ENCODE measurements at places on chromosomes 16 and 17. TPM values are rescaled to one million over a fixed set of nuclear protein-coding genes. Genes with fewer than 3 reads are reported as not detected.
A peak's percentile ranks its signal among the peaks of the same experiment; 100 is the strongest.

The EFNB3 gene
- total RNA-seq, result 0.25 TPM

The KCNH6 gene
- total RNA-seq, result 1.1 TPM

The KRTAP16-1 gene
- not detected for total RNA-seq

The ACE gene
- 31.9 TPM for total RNA-seq

The HCRT gene
- total RNA-seq, result not detected

DNA sequence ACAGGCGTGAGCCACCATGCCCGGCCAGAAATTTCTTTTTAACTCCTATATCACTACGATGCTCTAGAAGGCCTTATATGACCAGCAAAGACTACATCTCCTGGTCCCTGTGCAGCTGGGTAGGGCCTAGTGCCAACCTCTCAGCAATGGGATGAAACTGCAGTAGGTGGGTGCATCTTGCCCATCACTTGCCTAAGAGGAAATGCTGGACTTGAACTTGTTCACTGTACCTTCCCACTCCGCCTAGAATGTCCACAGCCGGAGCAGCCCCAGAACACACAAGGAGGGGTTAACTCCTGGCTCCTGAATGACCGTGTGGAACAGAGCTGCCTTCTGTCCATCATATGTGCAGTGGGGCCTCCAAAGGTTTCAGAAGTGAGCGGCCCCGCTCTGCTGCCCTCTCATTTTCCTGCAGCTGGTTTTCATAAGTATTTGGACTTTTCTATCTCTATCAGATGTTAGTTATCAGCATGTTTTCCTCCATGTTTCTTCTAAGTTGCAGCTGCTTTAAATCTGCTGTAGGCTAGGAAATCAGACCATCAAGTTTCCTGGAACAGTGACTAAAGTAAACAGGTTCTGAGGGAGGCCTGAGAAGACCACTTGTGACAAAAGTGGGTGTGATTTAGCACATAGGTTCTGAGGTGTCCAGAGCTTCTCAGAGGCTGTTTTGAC lies 52.5 kb downstream of the WSB1 start:
- no peak for DNase-seq

DNA sequence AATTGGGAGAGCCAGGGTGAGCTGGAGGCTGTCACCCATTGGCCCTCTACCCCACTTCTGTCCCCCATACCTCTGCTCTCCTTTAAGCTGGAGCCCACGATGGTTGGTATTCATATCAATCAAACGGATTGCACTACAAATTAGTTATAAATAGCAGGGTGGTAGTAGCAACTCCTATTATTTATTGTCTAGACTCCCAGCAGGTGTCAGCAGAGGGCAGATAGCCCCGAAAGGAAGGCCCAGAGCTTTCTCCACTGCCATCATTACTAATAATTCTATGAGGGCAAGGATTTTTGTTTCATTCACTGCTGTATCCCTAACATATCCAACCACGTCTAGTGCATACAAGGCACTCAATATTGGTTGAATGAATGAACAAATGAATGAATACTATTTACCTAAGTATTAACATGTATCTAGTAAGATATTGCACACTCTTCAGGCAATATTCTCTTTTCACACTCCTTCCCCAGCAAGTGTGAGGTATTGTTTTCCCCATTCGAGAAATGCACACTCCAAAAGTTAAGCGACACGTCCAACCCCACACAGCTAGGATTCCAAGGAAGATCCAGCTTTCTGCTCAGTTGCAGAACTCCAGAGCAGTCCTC lies 6.3 kb downstream of the C17orf50 start:
- no peak for DNase-seq

- DNase-seq, result no peak
Observed at GRCh38 chr16:14308368-14308723, 237.2 kb downstream of the MRTFB start.

DNA sequence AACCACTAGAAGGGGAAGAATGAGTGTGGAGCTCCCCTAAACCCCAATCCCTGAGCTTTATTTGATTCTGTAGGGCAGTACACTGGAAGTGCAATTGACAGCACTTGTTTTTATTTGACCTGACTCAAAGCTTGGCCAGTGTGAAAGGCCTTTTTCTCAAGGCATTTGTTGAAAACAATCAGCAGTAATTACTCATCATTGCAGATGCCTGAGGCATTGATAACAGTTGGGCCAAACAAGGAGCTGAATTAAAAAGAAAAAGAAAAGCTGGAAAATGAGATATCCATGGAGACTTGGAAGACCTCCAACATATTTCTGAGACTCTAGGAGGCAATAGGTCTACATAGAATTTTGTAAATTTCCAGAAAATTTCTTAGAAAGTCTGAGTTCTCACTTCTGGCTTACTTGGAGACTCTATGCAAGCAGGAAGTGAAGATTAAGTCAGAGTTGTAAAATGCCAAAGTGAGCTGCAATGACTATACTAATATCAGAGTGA lies 200.8 kb upstream of the KCNJ16 start:
- no peak for DNase-seq

- DNase-seq, result peak; percentile 74
Observed at GRCh38 chr17:28950017-28950751, 1.1 kb downstream of the PHF12 start.

DNA sequence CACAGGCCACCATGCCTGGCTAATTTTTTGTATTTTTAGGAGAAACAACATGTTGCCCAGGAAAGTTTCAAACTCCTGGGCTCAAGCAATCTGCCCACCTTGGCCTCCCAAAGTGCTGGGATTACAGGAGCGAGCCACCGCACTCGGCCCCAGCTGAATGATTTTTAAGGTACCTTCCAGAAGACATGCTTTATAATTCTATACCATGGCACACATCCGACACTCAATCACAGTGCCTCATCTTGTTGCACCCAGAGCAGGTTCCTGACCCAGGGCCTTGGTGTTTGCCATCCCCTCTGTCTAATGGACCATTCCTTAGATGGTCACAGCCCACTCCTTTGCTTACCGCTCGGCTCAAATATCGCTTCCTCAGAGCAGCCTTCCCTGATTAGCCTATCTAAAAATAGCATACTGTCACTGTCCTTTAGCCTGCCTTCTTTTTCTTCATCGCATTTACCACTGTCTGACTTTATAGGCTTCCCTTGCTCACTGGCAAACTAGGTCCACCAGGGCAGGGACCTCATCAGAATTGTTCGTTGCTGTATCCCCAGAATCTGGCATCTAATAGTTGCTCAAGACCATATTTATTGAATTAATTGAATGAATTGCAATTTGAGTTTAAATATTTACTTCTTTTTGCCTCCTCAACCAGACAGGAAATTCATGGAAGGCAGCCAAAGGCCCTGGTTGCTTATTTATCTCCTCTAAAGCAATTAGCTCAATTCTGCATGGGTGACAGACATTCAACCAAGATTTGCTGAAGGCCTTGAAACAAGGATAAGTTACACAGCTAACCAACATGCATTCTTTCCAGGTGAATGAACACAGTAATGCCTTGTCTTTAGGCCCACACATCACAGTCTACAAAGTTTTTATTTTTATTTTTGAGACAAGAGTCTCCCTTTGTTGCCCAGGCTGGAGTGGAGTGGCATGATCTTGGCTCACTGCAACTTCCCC lies 6.3 kb upstream of the TENT4B start:
- DNase-seq, result no peak

DNA sequence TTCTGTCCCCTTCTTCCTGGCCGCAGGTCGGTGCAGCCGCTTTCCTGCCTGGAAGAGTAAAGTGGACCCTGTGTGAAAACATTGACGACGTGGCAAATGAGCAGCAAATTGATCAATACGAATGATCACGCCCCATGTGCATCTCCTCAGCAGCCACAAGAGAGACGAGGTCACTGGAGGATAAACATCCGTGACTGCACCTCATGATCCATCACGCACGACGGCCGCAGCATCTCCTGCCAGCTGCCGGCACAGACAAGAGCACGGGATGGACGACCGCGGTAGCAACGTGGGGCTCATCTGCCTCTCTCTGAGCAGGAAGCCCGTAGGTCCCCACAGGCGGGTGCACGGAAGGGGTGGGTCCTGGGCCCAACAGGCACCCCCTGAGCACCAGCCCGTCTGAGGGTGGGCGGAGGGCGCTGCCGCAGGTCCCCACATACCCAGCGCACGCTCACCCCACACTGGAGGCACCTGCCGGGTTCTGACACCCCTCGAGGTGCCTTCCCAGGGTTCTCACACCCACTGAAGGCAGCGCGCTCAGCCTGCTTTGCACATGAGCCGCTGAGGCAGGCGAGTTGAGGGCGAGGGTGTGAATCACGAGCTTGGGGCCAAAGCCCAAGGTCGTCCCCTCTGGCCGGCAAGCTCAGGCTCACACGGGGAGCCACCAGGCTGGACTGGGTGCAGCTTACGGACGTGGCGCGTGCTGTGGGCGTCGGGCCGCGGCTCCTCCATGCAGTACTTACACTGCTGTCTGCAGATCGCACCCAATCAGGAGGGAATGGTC lies 12.3 kb upstream of the CDH15 start:
- DNase-seq, result no peak

DNA sequence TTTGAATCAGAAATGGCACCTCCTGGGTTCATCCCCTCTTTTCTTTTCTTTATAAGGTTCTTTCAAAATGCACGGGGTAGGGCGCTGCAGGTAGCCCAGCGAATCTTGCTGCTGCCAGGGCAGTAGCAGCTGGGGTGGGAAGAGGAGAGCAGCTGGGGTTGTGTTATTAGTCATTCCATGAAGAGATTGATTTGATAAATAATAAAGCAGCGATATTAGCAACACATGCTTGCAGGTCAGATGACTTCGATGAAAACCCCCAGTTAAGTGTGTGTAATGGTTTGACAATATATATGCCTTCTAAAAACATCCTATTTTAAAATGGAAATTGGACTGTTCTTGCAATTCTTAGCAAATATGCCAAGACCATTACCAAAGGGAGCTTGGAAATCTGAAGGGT lies 200.7 kb downstream of the CCDC182 start:
- DNase-seq, result no peak

GRCh38 chr16:58906981-58907715 lies 173.0 kb upstream of the GOT2 start:
- no peak for DNase-seq

DNA sequence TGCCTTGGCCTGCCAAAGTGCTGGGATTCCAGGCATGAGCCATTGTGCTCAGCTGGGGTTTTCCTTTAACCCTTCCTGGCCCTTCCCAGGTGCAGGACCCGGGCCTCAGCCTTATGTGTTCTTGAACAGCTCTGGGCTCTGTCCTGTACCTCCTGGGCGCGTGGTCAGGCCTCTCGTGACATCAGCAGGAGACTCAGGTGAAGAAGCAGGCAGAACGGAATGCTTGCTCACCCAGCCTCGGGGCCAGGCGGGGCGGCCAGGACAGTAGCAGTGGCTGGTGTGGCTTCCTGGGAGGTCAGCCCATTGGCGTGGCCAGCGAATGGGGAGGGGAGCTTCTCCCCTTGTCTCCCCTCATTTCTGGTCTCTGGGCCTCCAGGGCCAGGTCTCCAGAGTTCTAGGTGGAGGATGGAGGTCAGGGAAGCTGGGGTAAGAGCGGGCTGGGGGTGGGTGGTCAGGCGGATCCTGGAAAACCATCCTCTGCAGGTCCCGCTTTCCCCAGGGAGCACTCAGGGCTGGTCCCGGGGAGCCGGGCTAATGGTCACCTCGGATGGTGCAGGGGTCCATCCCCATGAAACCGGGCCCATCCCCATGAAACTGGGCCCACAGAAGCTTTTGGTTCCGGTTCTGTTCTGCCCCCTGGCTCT lies 281.5 kb downstream of the SEC14L1 start:
- no peak for DNase-seq

GRCh38 chr16:52912565-52913173 lies 140.0 kb downstream of the CHD9NB start:
- DNase-seq, result peak; percentile 46

GRCh38 chr16:8686879-8687278 lies 12.5 kb downstream of the ABAT start:
- no peak for DNase-seq

DNA sequence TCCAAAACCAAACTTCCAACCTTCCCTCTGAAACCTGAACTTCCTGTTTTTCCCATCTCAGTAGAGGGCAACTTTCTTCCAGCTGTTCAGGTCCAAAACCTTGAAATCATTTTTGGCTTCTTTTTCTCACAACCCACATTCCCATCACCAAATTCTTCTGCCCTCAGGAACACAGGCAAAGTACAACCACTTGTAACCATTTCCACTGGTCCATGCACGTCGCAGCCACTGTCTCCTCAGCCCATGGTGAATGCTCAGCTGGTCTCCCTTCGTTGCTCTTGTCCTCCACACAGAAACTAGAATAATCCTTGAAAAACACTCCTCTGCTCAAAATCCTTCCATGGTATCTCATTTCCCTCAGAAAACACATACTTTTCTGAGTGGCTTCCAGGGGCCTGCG lies 3.7 kb upstream of the ADAT1 start:
- DNase-seq, result no peak

DNA sequence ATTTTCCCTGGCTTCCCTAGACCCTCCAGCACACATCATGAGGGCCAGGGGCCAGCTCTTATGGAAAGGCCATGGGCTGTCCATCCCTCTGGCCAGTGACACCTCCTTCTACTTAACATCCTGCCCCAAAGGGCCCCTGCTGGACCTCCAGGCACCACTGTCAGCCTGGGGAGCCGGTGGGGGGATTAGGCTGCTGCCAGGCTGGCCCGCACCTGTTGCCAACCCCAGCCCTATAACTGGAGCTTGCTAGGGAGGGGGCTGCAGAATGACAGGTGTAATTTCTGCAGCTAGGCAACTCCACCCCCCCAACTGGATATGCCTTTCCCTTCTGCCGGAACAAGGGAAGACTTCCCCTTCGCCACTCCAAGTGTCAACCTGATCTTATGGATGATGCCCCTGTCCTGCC lies 12.5 kb downstream of the RARA start:
- DNase-seq, result peak; percentile 29

GRCh38 chr17:29115961-29116803 lies 64.0 kb downstream of the MYO18A start:
- no peak for DNase-seq

- DNase-seq, result no peak
Observed at GRCh38 chr17:77566151-77566550, 392.4 kb upstream of the TNRC6C start.
